Right atrium auricular region (tissue), 2 donors: ENCODE measurements at places on chromosomes 5 and 9. TPM values are rescaled to one million over a fixed set of nuclear protein-coding genes. Genes with fewer than 3 reads are reported as not detected.
A peak's percentile ranks its signal among the peaks of the same experiment; 100 is the strongest.

DNA sequence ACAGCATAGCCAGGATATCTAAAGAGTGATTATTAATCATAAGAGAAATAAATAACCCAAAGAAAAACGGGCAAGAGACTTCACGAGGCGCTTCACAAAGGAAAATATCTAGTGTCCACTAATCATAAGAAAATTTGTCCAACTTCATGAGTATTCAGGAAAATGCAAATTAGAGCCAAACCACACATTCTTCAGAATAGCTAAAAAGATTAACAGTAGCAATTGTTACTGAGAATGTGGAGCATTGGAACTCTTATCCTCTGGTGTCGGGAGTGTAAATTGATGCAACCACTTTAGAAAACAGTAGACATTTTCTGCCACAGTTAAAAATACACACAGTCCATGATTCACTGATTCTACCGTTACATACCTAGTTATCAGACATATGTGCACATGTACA lies 145.7 kb downstream of the CWC27 start:
- DNase-seq, result no peak

HTR1A gene
- not detected for total RNA-seq

DNA sequence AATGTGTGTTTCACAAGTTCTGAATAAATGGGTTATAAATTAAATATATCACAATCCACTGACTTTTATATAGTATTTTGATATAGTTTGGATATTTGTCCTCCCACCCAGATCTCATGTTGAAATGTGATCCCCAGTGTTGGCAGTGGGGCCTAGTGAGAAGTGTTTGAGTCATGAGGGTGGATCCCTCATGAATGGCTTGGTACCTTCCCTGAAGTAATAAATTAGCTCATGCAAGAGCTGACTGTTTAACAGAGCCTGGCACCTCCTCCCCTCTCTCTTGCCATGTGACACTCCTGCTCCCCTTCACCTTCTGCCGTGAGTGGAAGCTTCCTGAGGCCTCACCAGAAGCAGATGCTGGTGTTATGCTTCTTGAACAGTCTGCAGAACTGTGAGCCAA lies 127.9 kb upstream of the PALM2AKAP2 start:
- DNase-seq, result no peak

TMEM174 gene
- total RNA-seq, result not detected

GRCh38 chr5:169599451-169599850 lies 15.9 kb downstream of the SPDL1 start:
- DNase-seq, result no peak

RPL7A gene
- total RNA-seq, result 1,208 TPM

GRCh38 chr9:89512382-89512781 lies 14.5 kb upstream of the SEMA4D start:
- DNase-seq, result no peak

DNA sequence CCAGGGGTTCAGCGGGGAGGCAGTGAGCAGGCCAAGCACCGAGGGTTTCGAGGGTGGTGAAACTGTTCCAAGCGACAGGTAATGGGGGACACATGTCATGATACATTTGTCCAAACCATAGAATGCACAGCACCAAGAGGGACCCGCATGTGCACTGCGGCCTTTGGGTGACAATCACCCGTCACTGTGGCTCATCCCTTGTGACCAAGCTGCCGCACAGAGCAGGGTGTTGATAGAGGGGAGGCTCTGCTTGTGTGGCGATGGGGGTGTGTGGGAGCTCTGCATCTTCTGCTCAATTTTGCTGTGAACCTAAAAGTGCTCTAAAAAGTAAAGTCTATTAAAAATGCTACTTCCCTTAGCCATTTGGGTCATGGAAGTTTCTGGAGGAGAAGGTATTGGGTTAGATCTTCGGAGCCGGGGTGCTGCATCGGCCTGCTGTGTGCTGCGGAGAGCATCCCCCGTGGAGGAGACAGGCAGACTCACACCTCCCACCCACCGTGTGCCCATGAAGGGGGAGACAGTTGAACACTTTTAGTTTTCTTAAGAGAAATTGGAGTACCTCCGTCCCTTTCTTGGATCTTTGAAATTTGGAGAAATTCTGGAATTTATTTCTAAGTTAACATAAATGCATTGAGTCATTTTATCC lies 280.4 kb upstream of the IRX2 start:
- DNase-seq, result no peak

DNA sequence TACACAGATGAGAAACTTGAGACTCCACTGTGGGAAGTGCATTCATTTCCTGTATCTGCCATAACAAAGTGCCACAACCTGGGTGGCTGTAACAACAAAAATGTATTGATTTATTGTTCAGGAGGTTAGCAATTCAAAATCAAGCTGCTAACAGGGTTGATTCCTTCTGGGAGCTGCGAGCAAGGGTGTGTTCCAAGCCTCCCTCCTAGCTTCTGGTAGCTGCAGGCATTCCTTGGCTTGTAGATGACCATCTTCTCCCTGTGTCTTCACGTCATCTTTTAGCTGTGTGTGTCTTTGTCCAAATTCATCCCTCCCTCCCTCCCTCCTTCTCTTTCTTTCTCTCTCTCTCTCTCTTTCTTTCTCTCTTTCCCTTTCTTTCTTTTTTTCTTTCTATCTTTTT lies 258.1 kb downstream of the MSX2 start:
- DNase-seq, result no peak

CAMK2A gene
- 18.2 TPM for total RNA-seq

ZCCHC9 gene
- total RNA-seq, result 10.3 TPM

GRCh38 chr9:87534957-87535356 lies 37.3 kb downstream of the DAPK1 start:
- no peak for DNase-seq

DNA sequence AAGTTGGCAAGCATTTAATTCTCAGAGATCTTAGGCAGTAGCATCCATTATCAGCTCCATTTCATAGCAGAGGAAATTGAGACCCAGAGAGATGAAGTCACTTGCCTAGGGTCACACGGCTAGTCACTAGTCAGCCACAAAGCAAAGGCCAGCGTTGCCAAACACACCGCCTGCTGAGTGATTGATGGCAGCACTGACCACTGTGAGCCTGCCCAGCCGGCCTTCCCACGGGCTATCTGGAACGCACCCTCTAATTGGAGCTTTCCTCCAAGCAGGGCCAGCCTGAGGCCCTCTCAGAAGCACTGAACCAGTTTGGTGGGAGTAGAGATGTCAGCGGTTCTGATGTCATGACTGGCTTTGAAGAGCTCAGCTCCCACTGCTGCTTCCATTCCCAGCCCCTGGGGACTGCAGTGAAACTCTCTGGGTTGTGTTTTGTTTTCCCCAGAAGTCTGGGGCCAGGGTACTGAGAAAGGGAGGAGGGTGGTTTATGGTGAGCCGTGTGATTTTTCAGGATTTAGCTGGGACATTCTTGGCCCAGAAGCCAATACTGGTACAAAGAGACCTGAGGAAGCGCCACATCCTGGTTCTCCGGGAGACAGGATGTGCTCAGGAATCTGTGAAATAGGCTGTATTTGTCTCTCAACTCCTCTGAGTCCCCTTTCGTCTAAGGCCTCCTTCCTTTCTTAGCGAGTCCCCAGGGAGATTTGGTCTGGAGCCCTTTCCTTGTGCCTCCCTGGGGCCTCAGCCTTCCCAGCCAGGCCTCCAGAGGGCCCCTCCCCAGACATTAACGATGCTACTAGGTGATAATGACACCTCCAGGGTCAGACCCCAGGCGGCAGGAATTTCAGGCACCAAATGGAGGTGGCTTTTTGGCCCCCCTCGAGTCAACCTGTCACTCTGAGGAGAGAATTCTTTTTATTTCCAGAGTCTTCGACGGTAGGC lies 44.5 kb downstream of the SPRY4 start:
- peak; percentile 84 for DNase-seq

TRUB2 gene
- 9.3 TPM for total RNA-seq

GRCh38 chr9:16221366-16221765 lies 649.1 kb downstream of the BNC2 start:
- DNase-seq, result no peak

ANKRD34B gene
- total RNA-seq, result not detected

CD14 gene
- 74.1 TPM for total RNA-seq

DNA sequence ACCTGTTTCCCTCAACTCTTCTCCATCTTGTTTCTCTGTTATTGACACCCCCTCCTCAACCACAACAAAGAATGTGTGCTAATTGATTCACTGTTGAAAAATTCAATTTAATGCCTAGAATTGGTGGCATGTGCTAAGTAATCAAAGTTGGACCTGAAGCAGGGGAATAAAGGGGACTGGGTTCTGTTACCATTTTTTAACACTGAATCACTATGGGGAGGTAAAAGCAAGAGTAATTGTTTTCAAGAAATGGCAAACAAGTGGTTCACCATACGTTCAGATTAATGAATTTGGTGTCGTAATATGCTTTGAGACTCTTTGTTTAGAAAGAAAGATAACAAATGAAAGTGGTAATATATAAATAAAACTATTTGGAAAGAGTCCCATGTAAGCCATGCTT lies 17.0 kb upstream of the SSBP2 start:
- DNase-seq, result no peak

DNA sequence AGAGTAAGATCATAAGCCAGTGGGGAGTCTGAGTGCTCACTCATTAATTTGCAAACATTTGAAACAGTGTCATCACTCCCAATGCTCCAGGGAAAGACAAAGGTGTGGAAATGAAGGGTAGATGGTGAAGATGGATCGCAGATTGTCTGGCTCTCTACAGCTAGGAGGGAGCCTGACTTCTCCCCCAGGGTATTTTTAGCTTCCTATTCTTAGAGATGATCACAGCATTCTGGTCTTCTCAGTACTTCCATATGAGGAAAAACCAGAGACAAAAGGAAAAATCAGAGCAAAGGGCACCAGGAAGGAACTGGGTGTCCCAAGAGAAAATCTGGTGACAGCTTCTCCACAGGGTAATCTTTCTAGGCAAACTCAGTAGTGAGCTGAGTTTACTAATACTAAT lies 401.9 kb upstream of the GRIA1 start:
- no peak for DNase-seq

ELP1 gene
- 22.1 TPM for total RNA-seq

LCN2 gene
- not detected for total RNA-seq

DNA sequence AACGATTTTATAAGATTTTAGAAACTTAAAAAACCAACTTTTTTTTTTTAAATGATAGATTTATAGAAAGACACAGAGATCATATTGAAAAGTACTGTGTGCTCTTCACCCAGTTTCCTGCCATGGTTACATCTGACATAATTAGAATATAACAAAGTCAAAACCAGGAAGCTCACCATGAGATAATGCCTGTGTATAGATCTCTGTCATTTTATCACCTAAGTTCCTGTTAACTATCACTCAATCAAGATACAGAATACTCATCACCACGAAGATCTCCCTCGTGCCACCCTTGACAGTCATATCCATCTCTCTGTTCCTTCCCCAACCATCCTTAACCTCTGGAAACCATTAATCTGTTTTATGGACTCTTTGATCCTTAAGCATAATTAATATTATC lies 39.1 kb downstream of the POC5 start:
- DNase-seq, result no peak

TMEM171 gene
- total RNA-seq, result not detected

PRDM12 gene
- not detected for total RNA-seq

TXNDC8 gene
- not detected for total RNA-seq

MSX2 gene
- total RNA-seq, result 2.6 TPM
